ENCODE measurements at places on chromosomes 4 and X.

- no peak for DNase-seq
Observed at GRCh38 chrX:115561605-115562479, 868 bp downstream of the PLS3 start.

GRCh38 chr4:173057442-173057841 lies 111.2 kb upstream of the GALNT7 start:
- DNase-seq: no peak

- DNase-seq: no peak
Observed at GRCh38 chr4:42320822-42321388, 76.4 kb upstream of the SHISA3 start.

DNA sequence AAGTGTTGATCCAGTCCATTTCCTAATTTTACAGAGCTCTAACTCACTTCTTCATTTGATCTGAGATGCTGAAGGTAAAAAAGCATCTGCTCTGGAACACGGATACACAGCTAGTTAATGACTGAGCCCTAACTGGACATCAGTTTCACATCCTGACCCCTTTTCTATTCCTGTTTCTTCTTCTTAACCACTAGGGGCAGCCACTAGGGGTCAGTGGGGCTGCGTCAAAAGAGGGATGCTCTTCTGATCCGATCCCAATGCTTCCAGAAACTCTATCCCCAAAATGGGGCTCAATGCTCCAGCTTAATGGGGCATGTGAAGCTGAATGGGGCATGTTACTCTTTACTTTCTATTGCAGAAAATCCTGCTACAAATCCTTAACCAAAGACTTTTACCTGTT lies 33.4 kb upstream of the PHKA2 start:
- DNase-seq: no peak

GRCh38 chrX:21153503-21153902 lies 220.7 kb upstream of the CNKSR2 start:
- no peak for DNase-seq

DNA sequence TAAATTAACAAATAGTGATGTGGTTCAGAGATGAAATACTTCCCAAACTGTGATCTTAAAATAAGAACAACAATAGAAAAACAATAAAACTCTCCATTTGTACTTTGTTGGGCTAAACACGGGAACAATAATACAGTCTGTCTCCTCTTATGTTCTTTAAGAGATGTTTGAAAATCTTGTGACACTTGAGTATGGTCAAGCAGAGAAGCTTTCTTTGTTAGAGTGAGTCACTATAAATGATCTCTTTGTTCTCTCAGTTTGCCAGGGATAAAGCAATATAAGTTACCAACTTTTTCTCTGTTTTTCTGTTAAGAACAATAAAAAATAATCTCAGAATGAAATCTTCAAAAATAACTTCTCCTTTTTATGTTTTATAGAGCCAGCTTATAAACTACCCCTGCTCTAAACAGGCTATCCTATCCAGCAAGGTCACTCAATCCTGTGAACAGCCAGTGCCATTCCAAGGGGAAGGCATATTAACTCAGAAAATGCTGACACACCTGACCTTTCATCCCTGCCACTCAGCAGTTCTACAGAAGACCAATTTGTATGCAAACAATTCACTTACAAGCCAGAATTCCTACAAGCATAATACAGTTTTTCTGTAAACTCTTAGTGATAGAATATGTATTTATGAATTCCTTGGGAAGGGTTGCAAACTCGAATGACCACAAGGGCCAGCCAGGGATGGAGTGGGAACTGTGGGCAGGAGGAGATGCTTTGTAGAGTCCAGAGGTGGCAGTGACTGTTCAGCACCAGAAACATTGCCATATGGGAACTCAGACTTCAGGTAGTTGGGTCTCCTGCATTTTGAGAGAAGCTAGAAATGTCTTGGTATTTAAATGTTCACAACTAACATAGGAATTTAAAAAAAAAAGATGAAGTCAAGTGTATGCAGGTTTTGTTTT lies 52.2 kb downstream of the AFM start:
- no peak for DNase-seq

DNA sequence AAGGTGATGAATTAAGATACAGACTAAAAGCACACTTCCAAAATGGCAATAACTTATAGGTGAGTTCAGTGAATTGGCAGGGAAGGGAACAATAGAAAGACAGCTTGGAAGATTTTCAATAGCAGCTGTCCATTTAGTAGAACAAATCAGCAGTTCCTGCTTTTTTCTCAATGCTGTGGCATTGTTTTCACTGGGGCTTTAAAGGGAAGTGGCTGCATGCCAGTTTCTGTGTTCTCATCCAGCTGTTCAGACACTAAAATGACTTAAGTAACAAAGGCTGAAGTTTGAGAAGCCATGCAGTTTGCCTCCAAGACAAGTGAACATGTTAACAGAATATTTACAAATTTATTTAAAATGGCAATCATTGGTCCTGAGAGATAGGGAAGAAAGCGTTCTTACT lies 291.9 kb downstream of the FAM47A start:
- DNase-seq: no peak

DNA sequence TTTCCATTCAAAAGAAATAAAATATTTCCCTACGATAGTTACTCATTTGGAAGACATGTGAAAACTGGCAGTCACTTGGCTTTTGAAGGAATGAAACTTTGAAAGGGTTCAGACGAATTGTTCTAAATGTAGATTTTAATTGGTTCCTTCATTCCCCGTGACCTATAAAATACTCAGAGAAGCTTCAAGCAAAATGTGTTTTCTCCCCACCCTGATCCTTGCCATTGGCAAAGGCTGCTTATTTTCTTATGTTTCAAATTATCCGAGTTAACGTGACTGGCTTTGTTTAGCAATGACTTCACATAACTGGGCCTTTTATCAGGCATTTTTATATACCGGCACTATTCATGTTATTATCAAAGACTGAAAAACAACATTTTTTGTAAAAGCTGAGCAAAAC lies 204.1 kb upstream of the NEIL3 start:
- no peak for DNase-seq

DNA sequence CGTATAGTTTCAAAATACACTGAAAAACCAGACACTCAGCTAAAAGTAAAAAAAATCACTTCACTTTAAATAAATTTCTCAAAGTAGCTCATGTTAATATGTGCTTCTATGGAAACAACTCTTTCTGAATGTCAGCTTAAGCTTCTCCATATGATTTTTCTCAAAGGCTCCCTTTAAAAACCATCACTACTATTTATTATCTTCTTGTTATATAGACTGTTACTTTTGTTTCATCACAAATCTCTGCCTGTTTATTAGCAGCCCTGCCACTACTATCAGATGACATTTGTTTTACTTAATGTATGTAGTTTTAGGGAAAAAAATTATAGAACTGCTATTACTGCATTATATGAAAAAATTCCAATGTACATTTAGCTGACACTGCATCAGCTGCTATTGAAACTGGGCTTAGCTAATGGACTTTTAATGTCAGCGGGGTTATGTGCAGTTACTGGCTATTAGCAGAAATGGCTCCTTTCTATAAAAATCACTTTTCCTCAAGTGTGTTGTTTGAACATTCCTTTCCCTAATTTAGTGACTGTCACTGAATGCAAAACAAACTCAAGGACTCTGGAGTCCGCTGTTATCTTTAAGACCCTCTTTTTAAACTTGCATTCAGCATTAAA lies 10.8 kb downstream of the UNC5C start:
- no peak for DNase-seq

DNA sequence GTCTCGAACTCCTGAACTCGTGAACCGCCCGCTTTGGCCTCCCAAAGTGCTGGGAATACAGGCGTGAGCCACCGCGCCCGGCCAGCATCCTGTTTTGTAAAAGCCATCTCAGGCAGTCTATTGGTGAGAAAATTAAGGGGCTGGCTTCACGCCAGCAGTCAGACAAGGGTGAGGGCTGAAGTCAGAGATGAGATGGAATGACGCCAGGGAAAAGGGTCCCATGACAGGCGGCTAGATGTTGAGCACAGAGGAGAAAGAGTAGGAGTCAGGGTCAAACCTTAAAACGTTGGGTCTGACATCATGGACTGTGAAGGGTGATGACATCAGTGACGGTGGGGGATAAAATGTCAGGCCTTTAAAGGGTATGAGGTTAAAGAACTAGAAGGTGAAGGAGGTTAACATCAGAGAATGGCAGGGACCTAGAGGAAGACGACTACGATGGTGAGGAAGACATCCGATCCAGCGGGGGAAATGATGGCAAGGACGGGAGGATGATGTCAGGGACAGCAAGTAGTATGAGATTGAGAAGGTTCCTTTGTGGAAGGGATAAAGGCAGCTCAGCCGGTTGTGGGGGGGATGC lies 504 bp upstream of the RBM3 start:
- DNase-seq: peak; percentile 24

- no peak for DNase-seq
Observed at GRCh38 chrX:6024204-6024603, 204.5 kb downstream of the NLGN4X start.

DNA sequence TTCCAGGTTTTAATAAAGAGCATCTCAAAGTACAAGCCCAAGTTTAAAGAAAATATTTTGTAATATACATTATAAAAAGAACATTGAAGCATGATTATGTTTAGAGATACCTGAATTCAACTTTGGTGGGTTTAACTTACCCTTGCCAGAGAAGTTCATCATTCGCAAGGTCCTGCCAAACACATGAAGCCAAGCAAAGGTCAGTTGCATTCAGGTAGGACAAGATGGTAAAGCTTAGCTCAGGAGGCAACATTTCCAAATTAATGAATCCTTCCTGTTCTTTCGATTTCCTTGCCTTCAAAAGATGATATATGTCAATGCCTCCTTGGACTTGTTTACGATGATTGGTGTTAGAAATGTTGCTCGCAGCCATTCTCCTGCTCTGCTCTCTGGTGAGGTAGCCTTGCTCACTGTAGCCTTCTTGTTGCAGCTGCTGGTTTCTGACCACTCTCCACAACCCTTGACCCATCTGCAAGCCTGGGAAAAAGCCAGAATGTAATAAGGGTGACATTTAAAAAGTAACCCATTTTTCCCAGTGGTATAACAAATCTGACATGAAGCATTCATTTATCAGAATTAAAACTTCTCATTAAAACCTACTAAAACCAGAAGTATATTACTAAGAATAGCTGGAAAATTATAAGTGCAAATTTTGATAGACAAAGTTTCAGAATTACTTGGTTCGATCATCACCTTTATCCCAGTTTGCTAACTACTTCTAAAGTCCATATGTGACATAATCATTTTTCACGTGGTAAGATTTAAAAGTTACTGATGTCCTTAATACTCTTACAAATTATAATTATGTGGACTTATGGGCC lies 20.6 kb downstream of the FBXO8 start:
- no peak for DNase-seq

GRCh38 chr4:72209600-72209999 lies 177.8 kb downstream of the NPFFR2 start:
- no peak for DNase-seq

- DNase-seq: no peak
Observed at GRCh38 chr4:54439831-54440243, 210.7 kb downstream of the PDGFRA start.

DNA sequence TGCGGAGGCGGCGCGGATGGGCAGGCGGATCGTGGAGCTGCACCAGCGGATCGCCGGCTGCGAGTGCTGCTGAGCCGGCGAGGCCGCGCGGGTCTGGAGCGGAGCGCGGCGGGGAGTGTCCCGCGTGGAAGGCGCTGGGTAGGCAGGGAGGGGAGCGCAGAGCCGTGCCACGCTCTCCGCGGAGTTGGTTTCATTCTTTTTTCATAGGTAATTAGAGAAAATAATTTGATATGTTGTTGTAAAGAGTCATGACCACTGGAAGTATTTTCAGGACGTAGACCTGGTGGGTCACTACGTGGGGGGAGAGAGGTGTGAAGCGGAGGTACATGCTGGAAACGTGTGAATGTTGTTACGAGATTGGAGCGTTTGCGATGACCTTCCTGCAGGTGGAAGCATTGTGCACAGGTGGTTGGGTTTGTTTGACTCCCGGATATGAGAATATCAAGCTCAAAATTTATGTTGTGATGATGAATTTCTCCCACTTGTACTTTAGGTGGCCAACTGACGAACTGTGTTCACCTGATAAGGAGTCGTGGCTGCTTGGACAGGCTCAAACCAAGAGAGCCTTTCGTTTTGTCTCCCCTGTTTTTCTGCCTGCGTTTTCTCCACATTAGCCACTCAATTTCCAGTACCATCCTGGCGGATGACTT lies 19.1 kb upstream of the S100P start:
- DNase-seq: peak; percentile 72

DNA sequence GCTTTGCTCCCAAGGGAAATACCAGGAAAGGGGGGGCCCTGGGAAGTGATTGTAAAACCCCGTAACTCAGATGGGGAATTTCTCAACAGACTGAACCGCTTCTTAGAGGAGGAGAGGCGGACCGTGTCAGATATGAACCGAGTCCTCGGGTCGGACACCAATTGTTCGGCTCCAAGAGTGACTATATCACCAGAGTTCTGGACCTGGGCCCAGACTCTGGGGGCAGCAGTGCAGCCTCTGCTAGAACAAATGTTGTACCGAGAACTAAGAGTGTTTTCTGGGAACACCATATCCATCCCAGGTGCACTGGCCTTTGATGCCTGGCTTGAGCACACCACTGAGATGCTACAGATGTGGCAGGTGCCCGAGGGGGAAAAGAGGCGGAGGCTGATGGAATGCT lies 1.0 kb downstream of the PNMA3 start:
- no peak for DNase-seq

DNA sequence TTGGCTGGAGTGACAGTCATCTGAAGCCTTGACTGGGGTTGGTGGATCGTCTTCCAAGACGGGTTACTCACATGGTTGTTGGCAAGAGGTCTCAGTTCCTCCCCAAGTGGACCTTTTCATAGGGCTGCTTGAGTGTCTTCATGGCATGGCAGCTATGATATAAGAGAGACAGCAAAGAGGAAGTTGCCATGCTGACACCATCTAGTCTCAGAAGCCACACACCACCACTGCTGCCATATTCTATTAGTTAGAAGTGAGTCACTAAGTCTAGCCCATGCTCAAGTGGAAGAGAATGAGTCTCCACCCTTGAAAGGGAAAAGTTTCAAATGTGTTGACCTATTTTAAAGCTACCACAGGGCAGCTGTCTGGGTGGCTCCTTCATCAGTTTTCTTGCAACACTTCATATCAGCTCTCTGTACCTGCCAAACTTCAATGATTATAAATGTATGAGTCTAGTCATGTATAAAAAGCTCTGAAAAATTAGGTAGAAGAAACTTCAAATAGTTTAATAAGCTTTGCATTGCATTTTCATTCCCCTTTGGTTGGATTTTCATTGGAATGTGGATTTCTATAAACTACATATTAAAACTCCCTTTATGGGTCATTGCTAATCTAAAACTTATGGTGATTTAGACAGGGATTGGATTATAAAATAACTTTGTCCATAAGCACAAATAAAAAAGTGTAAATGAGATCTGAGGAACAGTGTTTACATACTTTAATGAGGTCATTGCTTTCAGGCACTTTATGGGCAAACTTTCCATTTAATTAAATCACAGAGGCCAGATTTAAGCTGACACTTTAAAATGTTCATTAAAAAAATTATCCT lies 68.0 kb upstream of the ATXN3L start:
- peak; percentile 11 for DNase-seq
